ENCODE measurements at places on chromosomes 6 and 20.

- DNase-seq: no peak
These were observed 7.2 kb downstream of the ACSS1 start for GRCh38 chr20:25050501-25051350.

DNA sequence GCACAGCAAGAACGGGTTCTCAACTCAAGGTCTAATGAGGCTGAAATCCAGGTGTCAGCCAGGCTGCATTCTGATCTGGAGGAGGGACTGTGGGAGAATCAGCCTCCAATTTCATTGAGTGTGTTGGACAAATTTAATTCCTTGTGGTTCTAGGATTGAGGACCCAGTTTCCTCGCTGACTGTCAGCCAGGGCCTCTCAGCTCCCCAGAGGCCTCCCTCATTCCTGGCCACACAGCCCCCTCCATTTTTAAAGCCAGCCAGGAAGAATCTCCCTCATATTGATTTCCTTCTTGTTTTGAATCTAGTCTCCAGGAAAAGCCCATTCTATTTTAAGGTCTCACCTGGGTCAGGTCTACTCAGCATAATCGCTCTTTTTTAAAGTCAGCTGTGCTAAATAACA, 73.7 kb upstream of the ARMC2 start:
- DNase-seq: no peak

DNA sequence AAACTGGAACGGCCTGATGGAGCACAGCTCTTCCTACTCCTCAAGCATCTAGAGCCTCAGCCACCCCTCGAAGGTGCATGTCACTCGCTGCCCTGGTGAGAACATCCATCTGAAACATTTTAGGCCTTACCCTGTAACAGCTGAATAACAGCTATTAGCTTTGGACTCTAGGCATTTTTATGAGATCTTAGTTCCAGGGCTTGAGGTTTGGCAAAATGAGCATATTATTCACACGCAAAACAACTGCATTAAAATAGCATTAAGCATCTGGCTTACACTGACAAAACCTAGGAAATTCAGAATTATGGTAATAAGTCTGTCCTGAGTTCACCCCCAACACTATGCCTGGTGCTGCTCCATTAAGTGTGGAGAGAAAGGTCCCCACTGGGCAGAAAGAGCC, 56.1 kb downstream of the ADAT2 start:
- no peak for DNase-seq

DNA sequence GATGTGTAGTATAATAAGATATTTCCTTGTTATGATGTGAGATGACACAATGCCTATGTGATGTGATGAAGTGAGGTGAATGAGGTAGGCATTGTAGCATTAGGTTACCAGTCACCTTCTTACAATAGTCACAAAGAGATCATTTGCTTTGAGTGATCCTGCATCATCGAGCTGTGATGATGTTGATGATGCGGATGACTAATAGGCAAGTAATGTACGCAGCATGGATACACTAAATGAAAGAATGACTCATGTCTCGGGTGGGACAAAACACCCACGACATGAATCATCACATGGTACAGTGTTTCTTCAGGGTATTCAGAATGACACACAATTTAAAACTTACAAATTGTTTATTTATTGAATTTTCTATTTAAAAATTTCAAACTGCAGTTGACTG, 806.3 kb upstream of the GJE1 start:
- DNase-seq: peak; percentile 26

DNA sequence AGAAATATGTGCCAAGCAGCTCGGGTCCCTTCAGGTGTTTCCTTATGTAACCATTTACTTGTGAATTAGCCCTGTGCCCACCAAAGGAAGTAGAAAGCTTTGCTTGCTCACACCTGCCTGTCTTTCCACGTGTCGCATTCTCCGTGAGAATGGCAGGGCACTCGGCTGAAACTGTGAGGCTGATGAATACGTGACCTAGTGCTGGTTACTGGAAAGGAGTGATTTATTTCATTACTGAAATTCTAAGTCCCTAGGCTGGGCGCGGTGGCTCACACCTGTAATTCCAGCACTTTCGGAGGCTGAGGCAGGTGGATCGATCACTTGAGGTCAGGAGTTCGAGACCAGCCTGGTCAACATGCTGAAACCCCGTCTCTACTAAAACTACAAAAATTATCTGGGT, 45.9 kb upstream of the TULP1 start:
- DNase-seq: no peak

DNA sequence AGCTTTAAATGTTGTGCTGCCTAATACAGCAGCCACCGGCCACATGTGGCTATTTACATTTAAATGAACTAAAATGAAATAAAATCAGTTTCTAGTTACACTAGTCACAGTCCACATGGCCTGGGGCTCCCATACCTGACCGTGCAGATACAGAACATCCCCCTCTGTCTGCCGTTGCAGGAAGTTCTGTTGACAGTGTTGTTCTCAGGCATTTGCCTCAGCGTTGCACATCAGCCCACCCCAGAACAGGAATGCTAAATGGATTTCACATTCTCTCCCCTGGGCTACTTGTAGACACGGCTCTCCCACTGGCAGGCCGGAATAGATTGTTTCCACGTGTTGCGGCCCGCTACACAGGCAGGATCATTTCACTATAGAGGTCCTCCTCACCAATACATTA, 26.3 kb downstream of the JAG1 start:
- DNase-seq: no peak

GRCh38 chr20:57465943-57466342, 59.0 kb downstream of the CTCFL start:
- no peak for DNase-seq
